ENCODE measurements at places on chromosomes 1 and 21.
A peak's percentile ranks its signal among the peaks of the same experiment; 100 is the strongest.

DNA sequence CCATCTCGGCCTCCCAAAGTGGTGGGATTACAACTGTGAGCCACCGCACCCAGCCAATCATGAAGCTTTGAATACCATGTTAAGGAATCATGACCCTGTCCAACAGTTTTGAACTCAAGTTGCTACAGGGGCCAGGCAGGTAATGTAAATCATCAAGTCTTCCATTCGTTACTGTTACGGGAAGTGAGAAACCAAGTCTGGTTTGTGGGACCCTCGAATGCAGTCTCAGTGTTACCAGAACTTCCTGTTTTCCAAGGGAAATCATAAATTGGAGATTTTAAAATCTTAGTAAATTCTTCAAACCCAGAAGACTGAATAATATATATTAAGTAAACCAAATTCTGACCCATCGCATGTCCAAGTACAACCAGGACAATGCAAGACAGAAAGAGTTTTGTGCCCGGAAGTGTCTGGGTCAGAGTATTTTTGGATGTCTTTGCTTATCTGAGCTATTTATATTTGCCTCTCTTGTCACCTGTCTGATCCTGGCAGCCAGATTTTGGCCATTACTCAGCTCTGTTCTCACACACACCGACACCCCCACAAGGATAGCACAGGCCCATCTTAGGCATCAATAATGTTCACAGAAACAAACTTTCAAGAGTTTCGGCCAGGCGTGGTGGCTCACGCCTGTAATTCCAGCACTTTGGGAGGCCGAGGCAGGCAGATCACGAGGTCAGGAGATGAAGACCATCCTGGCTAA is 8.8 kb downstream of the ATP5IF1 start:
- no peak for DNase-seq

DNA sequence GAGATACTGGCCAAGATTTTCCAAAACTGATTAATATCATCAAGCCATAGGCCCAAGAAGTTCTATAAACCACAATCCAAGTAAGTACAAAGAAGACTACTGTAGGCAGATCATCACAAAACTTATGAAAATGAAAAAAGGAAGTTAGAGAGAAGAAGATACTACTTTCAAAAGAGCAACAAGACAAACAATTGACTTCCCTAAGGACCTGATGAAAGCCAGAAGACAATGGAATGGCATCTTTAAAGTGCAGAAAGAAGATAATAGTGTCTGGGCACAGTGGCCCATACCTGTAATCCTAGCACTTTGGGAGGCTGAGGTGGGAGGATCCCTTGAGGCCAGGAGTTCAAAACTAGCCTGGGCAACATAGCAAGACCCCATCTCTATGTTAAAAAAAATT is 243.1 kb downstream of the PRDM2 start:
- DNase-seq = no peak

- no peak for DNase-seq
Measured at GRCh38 chr1:226569879-226570547, 21.4 kb downstream of the STUM start.

DNA sequence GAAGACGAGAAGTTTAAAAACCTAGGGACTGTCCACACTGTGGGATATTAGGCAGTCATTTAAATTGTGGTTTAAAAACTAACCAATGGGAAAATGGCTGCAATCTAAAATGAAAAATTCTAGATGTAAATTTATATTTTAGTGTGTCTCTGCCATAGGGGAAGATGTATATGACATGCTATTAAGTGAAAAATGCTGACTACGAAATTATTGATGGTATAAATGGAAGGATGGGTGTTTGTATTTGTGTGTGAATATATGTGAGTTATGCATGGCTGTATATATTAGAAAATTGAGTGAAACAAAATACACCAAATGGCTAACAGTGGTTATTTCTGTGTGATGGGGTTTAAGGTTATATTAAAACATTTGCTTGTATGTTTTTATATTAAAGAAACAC is 260.7 kb downstream of the AJAP1 start:
- no peak for DNase-seq

DNA sequence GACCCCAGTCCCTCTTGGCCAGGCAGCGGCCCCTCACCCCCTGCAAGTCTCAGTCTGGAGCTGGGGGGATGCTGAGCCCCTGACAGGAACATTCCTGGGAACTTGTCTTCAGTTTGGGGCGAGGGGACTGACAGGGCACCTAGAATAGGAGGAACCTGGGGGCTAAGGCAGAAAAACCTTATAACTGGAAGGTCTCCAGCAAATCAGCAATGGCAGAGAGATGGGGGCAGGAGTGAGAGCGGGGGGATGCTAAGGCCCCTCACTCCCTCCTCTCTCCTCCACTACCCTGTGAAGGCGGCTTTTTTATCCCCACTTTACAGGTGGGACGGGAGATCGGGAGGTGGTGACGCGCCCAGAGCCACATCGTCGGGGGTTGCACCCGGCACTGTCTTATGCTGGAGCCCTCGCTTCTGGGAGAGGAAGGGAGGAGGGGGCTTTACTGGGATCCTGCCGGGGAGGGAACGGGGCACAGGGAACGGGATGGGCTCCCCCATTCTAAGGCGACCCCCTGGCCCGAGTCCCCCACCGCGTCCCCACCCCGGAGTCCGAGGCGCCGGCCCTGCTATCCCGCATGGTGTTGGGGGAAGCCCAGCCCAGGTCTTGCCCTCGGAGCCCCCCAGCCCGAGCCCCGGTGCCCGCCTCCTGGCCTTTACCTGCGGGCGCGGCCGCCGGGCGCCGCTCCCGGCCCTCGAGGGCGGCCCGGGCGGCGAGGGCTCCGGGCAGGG is 456 bp downstream of the COL8A2 start:
- DNase-seq = no peak

GRCh38 chr1:145716641-145717345 is 2.5 kb upstream of the CD160 start:
- DNase-seq = no peak

DNA sequence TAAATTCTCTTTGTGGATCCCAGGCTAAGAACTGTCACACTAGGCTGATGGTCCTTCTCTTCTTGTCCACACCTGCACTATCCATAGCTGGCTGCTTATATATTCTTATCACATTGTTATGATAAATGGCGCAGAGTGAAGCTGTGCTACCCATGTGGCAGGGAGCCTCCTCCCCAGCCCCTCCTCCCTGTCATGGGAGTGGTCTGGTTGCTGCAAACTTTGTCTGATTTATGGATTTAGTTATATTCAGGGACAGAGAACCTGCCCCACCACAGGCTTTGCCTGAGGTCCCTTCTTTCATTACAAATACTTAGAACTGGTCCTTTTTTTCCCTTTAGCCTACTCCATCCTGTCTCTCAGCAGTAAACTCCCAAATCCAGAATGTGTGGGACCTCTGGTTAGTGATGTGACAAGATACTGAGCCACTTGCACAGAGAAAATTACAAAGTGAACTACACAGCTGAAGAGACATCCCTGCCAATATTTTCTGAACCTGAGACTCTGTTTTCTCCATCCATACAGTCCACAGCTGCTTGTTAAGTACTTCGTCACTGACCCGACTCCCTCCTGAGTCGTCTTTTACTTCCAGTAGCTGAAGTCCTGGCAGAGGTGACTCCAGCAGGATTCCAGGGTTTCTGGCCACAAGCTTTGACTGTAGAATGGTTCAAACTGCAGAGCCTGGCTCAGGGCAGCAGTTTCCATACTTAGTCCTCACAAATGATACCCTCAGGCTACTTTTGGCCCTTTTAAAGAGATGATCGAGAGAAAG is 37.6 kb downstream of the PTGFRN start:
- no peak for DNase-seq

GRCh38 chr1:209397371-209397770 is 186.1 kb upstream of the CAMK1G start:
- no peak for DNase-seq

GRCh38 chr21:14213164-14213563 is 2.4 kb upstream of the LIPI start:
- DNase-seq = no peak

DNA sequence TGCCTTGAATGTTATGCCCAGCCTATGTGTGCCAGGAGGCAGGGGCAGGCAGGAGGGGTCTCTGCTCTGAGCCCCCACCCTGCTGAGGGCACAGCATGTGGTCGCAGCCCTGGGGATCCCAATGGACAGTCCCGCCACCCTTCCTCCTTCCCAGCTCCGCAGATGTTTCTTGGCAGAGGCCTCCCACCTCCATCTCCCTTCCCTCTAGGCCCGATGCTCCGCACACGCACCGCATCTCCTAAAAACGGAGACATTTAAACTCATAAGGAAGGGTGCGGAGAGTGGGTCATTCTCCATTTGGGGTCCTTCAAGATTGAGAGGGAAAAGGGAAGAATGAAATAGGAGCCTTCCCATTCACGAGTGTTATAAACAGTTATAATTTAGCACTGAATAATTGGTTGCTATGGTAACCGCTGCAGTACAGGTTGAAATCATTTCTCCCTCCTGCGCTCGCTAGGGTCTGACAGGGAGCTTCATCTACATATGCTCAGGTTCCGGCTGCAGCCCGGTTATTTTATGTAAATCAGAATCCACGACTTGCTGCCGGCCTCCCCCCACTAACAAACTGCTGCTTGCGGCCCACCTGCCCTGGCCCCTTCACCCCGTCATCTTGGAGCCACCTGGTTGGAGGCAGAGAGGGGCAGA is 16.0 kb downstream of the CHD5 start:
- DNase-seq = no peak

DNA sequence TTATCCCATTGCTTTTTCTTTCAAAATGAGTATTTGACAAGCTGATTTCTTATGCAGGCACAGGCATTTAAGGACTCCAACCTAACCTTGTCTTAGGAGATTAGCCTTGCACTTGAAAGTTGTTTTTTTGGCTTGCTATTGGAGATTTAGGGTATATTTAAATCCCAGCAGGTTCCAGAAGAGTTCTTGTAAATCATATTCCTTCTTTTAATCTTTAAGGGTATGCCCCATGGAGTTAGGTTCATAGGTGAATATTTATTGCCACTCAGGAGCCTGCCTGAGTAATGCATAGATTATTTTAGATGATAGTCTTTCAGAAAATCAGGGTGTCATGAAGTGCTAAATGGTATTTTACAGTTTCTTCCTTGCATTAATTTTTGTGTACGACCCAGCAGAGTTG is 146.5 kb downstream of the PATJ start:
- no peak for DNase-seq

DNA sequence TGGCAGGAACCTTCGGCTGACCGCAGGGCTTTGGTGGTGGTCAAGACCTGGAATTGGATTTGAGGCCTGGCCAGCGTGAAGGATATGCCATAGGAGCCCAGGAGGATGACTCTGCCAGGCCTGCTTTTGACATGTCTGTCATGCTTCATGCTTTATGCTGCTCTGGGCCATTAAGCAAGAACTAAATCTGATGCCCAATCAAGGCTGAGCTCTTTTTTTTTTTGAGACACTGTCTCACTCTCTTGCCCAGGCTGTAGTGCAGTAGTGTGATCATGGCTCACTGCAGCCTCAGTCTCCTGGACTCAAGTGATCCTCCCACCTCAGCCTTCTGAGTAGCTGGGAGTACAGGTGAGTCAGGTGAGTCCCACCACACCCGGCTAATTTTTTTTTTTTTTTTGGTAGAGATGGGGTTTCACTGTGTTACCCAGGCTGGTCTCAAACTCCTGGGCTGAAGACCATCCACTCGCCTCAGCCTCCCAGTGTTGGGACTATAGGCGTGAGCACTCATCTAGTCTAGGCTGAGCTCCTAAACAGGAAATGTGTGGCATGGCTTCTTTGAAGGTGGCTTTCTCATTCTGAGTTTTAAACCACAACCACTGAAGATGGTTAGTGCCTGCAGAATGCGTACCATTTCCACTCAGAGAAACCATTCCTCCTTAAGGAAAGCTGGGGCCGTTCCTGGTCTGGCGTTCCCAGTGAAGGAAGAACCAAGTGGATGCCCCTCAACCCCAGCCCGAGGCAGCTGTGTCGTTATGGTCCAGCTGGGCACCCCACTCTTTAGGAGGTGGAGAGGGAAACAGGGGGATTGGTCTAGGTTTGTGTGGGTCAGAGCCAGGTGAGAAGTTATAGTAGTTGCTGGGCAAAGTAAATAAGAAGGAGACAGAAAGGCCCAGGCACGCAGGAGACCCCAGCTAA is 34.2 kb upstream of the ATP5PO start:
- no peak for DNase-seq

- no peak for DNase-seq
Measured at GRCh38 chr1:38152351-38153065, 105.9 kb upstream of the POU3F1 start.

- no peak for DNase-seq
Measured at GRCh38 chr1:88883156-88883555, 8.2 kb downstream of the GTF2B start.

GRCh38 chr1:6418668-6419396 is 887 bp downstream of the HES2 start:
- DNase-seq = no peak

GRCh38 chr1:228015276-228016180 is 8.7 kb downstream of the WNT3A start:
- peak; percentile 85 for DNase-seq

DNA sequence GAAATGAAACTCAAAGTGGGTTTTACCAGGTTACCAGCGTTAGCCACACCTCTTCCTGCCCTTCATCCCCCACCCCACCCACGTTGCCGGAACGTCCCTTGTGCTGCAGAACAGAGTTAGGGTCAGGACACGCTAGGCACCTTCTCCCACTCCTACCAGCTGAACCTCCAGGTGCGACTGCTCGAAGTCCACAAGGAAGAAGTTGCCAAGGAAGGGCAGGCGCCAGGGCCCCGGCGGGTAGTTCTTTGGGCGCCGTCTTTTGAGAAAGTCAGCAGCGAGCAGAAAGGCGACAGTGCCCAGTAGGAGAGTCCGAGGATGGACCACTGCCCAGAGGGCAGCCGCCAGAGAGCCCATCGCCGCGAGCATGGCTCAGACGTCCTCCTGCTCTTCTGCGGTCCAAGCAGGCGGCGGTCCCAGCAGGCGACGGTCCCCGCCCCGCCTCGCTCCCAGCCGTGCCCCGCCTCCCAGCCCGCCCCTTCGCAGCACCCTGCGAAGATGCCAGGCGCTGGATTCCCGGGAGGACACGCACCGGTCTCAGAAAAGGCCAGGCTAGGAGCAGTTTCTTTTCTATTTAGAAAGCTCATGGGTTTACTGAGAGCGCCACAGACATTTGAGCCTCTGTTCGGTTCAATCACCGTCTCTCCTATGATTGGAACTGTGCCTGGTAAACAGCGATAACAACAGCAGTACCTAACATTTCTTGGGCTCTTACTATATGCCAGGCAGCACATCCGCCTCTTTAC is at the start of gene CYP2J2:
Gene CYP2J2, minus strand, starts transcription at position 393 of the 743 bp plus-strand sequence. Its CDS starts 27 bp downstream, at position 366.
- DNase-seq = peak; percentile 57

GRCh38 chr1:233523047-233523446 is 90.9 kb upstream of the KCNK1 start:
- DNase-seq = no peak

GRCh38 chr1:202656951-202657646 is 53.2 kb downstream of the SYT2 start:
- DNase-seq = peak; percentile 48

- DNase-seq = no peak
Measured at GRCh38 chr1:47184822-47185677, 4.8 kb downstream of the PDZK1IP1 start.

GRCh38 chr1:159646687-159647086 is 59.1 kb downstream of the APCS start:
- DNase-seq = no peak

DNA sequence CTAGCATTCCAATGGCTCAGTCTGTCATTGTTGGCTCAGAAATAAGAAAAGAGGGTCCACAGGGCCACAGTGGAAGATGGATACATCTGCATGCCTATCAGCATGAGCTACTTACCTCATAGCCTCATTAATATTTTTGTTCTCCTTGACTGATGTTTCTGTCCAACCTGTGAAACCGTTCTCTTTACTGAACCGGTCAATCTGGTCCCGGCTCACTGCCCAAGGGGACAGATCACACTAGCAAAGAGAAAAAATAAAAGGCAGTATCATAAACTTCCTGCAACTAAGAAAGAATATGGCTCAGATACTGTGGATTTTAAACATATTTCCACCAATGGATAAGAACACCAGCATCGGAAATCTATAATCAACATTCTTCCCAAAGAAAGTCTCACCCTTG is 4.7 kb downstream of the RAB29 start:
- no peak for DNase-seq

Measured in AG08395 (cell line).